ENCODE measurements at places on chromosomes 11 and 22.

DNA sequence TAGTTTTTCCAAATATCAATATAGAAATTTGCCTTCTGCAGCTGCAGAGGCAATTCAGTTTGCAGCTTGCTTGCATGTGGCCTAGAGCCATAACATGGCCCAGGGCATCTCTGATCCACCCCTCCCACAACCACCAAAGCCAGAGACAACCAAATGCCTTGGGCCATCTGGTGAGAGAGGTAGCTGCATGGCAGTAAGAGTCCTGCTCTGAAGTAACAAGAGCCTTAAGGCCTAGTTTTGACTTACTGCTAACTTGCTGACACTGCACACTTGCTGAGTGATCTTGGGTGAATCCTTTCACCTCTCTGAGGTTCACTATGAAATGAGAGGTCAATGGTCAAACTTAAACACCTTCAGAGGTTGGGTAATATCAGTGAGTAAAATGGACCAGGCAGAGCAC is 4.9 kb upstream of the SPECC1L start:
- DNase-seq, result no peak

- no peak for DNase-seq
Measured at GRCh38 chr11:33706546-33706945, 5.9 kb upstream of the C11orf91 start.

DNA sequence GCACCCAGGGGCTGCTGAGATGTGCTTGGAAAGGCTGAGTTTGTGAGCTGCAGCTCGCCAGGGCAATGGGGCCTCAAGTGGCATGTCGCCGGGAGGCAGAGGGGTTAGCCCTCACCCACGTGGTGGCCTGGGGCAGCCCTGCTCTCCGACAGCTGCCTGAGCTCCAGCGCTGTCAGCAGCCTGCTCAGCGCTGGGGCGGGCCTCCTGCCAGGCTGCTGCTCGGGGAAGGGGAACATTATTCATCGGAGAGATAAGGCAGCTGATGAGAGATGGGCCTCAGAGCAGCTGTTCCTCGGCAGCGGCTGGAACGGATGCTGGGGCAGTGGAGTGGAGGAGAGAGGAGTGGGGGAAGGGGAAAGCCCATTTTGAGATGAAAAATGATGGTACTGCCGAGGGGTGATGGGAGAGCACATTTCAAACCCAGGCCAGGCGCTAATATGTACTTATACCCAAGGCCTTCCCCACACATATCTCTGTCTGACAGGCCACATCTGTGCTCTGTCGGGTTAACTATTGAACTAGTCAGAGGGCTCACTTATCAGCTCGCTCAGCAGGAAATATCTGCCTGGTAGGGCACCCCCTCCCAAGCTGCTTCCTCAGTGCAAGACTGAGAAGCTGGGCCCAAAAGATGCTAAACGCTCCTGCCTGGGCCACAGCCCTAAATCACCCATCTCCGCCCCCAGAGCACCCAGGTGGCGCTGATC is 79.5 kb downstream of the TIMP3 start:
- peak; percentile 23 for DNase-seq

GRCh38 chr11:96229354-96229977 is 113.5 kb downstream of the MAML2 start:
- peak; percentile 57 for DNase-seq

DNA sequence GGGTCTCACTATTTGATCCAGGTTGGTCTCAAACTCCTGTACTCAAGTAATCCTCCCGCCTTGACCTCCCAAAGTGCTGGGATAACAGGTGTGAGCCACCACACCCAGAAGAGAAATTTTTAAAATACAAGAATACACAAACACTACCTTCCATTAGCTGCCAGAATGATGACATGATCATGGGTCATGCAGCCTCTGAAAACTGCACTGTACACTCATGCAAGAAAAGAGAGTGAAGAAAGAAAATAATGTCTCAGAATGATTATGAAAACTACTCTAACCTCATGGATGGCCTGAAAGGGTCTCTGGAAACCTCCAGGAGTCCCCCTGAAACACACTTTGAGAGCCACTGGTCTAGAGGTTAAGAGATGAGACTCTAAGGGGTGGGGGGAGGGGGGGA is 18.8 kb downstream of the VPS37C start:
- DNase-seq, result no peak

DNA sequence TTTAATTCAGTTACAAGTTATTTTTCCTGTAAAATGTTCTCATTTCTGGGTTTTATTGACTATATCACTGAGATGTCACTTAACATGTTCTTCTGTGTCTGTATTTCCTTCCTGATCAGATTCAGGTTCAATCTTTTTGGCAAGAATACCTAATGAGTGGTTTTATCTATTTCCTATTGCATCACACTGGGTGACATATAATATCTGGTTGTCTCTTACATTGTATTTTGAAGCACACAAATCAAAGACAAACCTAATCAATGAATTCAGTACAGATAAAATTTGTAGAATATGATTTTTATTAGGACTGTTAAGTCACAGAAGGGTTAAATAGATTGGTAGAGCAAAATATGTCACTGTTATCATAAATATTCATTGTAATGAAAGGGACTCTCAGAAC is 60.4 kb downstream of the BCL2L13 start:
- DNase-seq, result no peak

DNA sequence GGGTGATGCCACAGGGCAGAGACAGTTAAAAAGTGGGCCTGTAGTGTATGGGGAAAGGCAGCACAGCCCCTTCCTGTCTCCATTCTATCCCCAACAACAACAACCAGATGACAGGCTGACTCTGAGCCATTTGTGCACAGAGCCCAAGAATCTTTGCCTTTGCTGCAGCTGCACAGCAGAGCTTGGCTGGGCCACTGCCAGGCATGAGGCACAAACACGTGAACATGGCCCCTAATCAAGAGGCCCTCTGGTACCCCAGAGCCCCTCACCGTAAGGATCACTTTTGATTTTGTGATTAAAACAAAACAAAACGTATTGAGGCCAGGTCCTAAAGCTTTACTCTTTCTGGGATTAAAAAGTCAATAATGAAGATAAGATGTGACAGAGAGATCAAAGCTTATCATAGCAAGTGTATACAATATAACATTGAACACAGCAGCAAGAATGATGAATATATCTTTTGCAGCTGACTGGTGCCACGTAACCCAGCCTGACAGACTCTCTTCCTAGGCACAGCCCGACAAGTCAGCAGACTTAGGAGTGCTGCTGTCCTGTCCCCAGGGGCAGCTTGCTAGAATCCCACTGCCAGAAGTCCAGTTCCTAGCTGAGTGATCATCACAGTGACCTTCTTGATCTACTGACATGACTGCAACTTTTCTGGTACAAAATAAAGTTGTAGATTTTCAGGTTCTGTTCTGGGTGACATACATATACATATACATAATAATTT is 117.8 kb downstream of the SERGEF start:
- no peak for DNase-seq

GRCh38 chr11:109604481-109605400 is 182.8 kb downstream of the C11orf87 start:
- DNase-seq, result no peak

GRCh38 chr11:2579315-2580060 is 120.3 kb downstream of the KCNQ1OT1 start:
- DNase-seq, result no peak

GRCh38 chr11:87422566-87422965 is 384.8 kb downstream of the TMEM135 start:
- no peak for DNase-seq

- DNase-seq, result peak; percentile 89
Measured at GRCh38 chr11:114036147-114036811, 23.2 kb upstream of the ZBTB16 start.

DNA sequence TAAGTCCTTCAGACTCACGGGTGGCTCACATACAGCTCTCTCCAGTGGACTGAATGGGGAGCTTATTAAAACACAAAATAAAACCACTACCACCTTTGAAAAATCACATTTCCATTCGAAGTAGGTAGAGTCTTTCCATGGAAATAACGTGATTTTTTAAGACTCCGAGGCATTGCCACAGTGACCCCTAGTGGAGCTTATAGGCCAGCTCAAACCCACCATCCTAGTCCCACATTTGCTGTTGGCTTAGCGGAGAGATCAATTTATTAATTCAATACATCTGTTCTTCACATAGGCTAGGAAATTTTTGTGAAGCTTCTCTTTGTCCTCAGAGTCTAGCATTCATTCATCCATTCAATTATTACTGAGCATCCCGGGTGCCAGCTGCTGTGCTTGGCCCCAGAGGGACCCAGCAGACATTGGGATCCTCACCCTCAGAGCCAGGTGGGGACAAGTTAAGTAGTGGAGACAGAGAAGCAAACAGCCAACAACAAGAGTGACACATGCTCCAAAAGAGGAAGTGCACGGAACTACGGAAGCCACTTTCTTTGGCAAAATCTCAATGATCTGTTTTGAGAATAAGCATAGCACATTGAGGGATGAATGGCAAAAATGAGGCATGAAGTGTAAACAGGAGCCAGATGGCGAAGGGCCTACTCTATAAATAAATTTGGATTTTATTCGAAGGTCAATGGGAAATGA is 10.2 kb upstream of the P4HA3 start:
- peak; percentile 72 for DNase-seq

DNA sequence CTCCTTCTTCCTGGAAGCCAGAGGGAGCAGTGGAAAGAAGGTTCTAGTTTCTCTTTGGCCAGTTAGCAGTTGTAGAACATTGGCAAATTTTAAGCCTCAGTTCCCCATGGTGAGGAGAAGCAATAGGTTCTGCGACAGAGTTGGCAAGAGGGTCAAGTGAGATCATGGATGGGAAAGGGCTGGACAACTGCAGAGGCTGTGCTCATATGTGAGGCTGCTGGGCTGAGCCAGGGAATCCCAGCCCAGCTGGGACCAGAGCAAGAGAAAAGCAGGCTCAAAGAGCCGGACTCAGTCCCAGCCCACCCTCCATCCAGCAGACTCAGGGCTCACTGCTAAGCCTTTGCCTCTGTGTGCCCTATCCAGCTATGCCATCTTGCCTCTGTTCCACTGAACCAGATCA is 66.8 kb upstream of the MYOD1 start:
- no peak for DNase-seq

DNA sequence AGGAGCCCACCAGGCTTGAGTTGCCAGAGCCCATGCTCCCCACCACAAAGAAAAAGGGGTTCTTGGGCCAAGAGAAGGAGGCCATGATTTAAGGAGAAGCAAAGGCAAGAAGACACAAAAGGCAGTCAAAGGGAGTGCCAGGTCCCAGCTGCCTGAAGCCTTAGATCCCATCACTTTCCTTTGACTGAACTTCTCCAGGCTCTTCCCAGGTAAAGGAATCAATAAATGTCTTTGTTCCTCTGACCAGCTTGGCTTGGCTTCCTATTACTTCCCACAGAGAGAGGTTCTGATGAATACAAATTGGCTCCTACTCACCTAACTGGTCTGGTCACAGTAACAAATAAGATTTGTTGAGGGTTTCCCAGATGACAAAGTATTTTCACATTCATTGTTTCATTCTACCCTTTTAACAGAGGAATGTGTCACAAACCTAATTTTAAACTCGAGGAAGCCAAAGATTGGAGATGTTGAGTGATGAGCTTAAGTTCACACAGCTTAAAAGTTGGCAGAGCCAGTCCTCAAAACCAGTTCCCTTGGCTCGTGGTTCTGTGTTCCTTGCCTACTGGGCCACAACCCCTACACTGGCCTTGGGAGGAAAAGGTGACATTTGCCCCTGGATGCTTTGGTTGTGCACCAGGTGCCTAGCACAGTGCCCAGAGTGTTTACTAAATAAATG is 96.4 kb upstream of the SESN3 start:
- DNase-seq, result no peak

DNA sequence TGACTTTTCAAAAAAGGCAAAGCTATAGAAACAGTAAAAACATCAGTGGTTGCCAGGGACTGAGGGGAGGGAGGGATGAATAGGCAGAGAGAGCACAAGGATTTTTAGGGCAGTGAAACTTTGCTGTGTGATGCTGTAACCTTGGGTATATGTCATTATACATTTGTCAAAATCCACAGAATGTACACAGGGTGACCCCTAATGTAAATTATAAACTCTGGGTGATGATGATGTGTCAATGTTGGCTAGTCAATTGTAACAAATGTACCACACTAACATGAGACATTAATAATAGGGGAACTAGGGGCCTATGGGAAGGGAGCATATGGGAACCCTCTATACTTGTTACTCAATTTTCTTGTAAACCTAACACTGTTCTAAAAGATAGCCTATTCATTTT is 24.8 kb downstream of the RIBC2 start:
- DNase-seq, result no peak

- no peak for DNase-seq
Measured at GRCh38 chr11:57781529-57781943, 19.9 kb downstream of the CTNND1 start.

GRCh38 chr11:11215058-11215815 is 137.8 kb downstream of the CSNK2A3 start:
- no peak for DNase-seq

DNA sequence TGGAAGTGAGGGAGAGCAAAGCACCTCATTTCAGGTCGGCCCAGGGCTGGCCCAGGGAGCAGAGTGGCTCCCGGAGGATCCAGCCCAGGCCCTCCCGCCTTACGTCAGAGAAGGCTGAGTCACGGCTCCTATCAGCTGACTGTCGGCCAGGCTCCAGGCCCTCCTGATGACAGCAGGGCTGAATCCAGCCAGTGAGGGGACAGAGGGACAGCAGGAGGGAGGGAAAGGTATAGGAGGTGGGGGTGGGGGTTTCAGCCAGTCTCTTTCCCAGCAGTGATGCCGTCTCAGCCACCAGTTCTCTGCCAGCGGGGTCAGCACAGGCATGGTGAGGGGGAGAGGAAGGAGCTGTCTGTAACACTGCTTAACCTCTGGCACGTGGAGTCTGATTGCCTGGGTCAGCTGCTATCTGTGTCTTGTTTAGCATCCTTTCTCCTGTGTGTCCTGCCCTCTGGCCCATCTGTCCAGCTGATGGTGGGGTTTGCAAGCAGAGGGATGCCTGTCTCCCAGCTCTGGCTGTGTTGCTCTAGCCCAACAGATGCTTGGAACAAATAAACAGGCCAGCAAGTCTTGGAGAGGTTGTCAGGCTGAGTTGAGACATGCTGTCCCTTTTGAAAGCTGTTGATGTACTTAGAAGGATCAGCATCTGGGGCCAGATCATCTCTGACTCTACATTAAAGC is 74.0 kb downstream of the ADAMTS15 start:
- DNase-seq, result no peak

- no peak for DNase-seq
Measured at GRCh38 chr11:30585892-30586250, 282 bp downstream of the MPPED2 start.
